ENCODE measurements at places on chromosomes 5 and 9. TPM values are rescaled to one million over a fixed set of nuclear protein-coding genes. Genes with fewer than 3 reads are reported as not detected.

GRCh38 chr5:73307645-73308355 lies 134.8 kb downstream of the TMEM174 start:
- no peak for DNase-seq
- H3K36me3 ChIP-seq: no peaks in the 10 kb centered on the region
- H3K4me3 ChIP-seq: no peak overlapping the region
- H3K4me1 ChIP-seq: peaks cover 21% of the 10 kb centered on the region

DNA sequence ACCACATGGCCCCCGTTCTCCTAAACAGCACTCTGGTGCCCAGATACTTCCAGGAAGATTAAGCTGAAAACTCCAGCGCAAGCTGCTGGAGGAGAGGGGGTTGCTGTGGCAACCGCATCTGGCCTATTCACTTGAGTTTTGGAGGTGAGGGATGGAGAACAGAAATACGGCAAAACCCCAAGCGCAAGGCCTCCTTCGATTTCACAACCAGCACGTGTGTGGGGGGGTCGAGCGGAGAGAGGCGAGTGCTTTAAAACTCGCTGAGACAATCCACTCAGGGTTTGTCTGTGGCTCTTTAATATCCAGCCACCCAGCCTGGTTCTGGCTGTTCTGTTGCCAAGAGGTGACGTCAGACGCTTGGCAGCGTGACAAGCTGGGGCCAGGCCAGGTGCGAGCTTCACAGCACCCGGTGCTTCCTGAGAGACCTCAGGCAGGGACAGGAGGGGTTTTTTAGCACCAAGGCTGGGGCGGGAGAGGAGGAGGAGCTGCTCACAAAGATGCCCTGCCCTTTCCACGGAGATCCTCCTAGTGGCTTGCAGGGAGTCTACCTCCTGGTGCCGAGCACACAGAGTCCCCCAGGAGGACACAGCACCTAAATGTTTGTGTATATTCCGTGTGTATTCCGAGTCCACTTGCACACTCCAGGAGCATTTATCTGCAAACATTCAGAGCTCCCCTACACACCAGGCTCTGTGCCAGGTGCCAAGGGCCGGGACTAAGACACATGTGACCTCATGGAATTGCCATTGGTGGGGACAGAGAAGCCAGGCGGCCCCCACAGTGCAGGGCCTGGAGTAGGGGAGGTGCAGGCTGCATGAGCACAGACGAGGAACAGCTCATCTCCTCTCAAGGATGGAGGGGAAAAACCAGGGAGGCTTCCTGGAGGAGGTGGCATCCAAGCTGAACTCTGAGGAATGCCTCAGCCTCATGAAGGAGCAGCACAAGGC lies 194.6 kb downstream of the OLFM1 start:
- no peaks in the 10 kb centered on the region for H3K36me3 ChIP-seq
- no peaks in the 10 kb centered on the region for H3K27me3 ChIP-seq
- H3K4me3 ChIP-seq: no peak overlapping the region
- no peak for DNase-seq

DNA sequence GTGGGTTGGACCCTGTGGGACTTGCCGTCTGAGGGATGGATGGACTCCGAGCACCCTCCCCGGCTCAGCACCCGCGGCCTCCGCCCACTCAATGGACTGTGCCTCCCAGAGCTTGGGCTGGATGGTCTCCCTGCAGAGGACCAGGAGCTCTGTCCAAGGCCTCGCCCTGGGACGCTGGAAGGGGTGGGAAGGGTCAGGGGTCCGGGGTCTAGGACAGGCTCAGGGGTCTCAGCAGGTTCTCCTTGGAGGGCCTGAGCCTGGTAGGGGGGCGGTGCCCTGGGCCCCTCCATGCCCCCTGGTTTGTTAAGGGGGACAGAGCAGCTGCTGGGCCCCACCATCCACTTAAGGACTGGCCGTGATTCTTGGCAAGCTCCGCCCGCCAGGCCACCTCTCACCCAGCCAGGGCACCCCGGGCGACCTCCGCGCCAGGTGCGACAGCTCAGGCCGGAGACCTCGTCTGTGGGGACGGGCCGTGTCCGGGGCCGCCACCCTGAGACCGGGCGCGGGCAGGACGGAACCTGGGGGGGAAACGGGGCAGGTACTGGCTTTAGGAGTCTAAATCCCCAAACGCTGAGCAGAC lies 29.2 kb downstream of the EXOC3 start:
- H3K36me3 ChIP-seq: no peaks in the 10 kb centered on the region
- no peak for DNase-seq
- peaks cover 25% of the 10 kb centered on the region for H3K4me1 ChIP-seq
- peak overlapping the region; percentile 86 for H3K27ac ChIP-seq
- no peaks in the 10 kb centered on the region for H3K27me3 ChIP-seq
- peak overlapping the region; percentile 59 for H3K4me3 ChIP-seq

ZNF454 gene
- total RNA-seq: 2.5 TPM

CAVIN4 gene
- 33.3 TPM for total RNA-seq

DNA sequence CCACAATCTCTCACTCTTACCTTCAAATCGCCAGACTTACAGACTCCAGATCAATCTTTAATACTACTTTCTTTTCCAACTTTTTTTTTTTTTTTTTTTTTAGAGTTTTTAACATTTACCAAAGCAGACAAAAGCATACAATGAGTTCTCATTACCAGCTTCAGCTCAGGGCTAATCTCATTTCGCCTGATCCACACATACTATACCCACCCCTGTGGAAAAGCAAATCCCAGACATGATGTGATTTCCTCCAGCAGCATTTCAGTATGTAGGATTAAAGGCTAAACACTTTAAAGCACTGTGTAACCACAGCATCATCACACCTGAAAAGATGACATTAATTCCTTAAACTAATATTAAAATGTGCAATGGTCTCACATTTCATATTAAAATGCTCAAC lies 138.8 kb upstream of the RETREG1 start:
- no peaks in the 10 kb centered on the region for H3K27me3 ChIP-seq
- H3K27ac ChIP-seq: no peak overlapping the region
- H3K4me3 ChIP-seq: no peak overlapping the region
- no peak for DNase-seq

DNA sequence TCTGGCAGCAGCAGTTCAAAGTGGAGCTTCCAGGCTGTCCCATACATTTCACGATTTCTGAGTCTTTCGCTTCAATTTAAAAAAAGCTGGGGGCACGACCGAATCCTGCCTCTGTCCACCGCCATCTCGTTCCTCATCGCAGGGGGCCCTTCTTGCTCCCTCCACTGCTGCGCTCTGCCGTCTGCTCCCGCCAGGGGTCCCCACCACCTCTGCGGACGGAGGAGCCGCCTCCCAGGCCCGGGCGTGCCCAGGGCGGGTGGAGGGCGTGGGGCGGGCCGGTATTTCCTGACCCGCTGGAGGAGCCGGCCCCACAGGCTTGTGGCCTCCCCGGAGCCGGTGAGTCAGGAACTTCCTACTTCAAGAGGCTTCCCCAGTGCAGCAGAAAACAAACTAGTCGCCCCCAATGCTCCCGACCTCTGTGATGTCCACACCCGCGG lies 50.4 kb downstream of the USP20 start:
- H3K36me3 ChIP-seq: peaks cover 12% of the 10 kb centered on the region
- peak overlapping the region; percentile 68 for H3K27ac ChIP-seq
- H3K4me1 ChIP-seq: peaks cover 42% of the 10 kb centered on the region
- DNase-seq: peak; percentile 95

PCDHA8 gene
- total RNA-seq: not detected

GRCh38 chr9:35910613-35911359 lies 1.5 kb downstream of the SPAAR start:
- H3K4me3 ChIP-seq: peak overlapping the region; percentile 43
- DNase-seq: no peak
- H3K27me3 ChIP-seq: no peaks in the 10 kb centered on the region
- H3K27ac ChIP-seq: peak overlapping the region; percentile 96

STING1 gene
- 80.0 TPM for total RNA-seq

DNA sequence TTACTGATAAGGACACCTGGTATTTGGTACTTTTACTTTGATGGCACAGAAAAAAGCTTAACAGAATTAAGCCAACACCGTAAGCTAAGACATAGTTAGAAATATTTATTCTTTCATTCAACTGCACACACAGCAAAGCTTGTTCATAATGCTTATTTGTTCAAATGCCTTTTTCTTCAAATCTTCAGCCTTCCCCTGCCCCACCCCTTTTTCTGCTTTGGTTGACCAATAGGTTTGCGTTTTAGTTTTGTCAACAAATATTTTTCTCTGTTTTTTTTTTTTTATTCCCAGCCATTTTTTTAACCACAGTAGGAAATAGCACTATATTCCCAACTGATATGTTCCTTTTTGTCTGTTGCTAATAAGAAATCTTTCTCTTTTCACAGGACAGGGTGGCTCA lies 4.9 kb upstream of the RICTOR start:
- H3K4me3 ChIP-seq: no peak overlapping the region
- H3K36me3 ChIP-seq: no peaks in the 10 kb centered on the region
- no peaks in the 10 kb centered on the region for H3K27me3 ChIP-seq
- no peak for DNase-seq
- H3K27ac ChIP-seq: no peak overlapping the region

DNA sequence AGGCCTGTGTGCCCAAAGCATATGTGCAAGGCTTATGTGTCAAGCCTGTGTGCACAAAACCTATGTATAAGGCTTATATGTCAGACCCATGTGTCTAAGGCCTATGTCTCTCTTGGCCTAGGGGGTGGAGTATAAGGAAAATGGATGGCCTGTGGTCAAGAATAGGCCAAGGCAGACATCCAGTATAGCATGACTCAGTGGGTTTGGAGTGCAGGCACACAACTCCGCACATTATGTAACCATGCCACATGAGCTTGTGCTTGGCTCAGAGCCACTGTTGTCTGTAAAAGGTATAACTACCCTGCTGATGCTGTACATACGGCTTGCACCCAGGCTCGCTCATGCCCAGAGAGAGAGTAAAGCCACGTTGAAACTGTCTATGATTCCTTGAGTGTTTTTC lies 626.4 kb upstream of the NUDT12 start:
- DNase-seq: no peak
- no peaks in the 10 kb centered on the region for H3K36me3 ChIP-seq
- H3K27ac ChIP-seq: no peak overlapping the region
- no peaks in the 10 kb centered on the region for H3K27me3 ChIP-seq
- H3K4me3 ChIP-seq: no peak overlapping the region

GRCh38 chr9:109556786-109557185 lies 58.7 kb upstream of the PTPN3 start:
- H3K27me3 ChIP-seq: no peaks in the 10 kb centered on the region
- H3K27ac ChIP-seq: no peak overlapping the region
- H3K4me3 ChIP-seq: no peak overlapping the region
- DNase-seq: no peak

GRCh38 chr5:10049858-10050455 lies 199.7 kb downstream of the ATPSCKMT start:
- no peak overlapping the region for H3K4me3 ChIP-seq
- no peaks in the 10 kb centered on the region for H3K4me1 ChIP-seq
- no peaks in the 10 kb centered on the region for H3K27me3 ChIP-seq
- no peak for DNase-seq
- no peaks in the 10 kb centered on the region for H3K36me3 ChIP-seq
- no peak overlapping the region for H3K27ac ChIP-seq

- H3K27me3 ChIP-seq: no peaks in the 10 kb centered on the region
- no peaks in the 10 kb centered on the region for H3K36me3 ChIP-seq
- no peak overlapping the region for H3K4me3 ChIP-seq
- H3K4me1 ChIP-seq: no peaks in the 10 kb centered on the region
- H3K27ac ChIP-seq: no peak overlapping the region
- no peak for DNase-seq
Observed at GRCh38 chr5:5318426-5319190, 103.9 kb upstream of the ICE1 start.

PCDHB13 gene
- 5.0 TPM for total RNA-seq

- no peaks in the 10 kb centered on the region for H3K27me3 ChIP-seq
- H3K36me3 ChIP-seq: no peaks in the 10 kb centered on the region
- no peak overlapping the region for H3K27ac ChIP-seq
- H3K4me1 ChIP-seq: no peaks in the 10 kb centered on the region
- DNase-seq: no peak
- no peak overlapping the region for H3K4me3 ChIP-seq
Observed at GRCh38 chr9:5326187-5326586, 13.5 kb downstream of the RLN1 start.

DNA sequence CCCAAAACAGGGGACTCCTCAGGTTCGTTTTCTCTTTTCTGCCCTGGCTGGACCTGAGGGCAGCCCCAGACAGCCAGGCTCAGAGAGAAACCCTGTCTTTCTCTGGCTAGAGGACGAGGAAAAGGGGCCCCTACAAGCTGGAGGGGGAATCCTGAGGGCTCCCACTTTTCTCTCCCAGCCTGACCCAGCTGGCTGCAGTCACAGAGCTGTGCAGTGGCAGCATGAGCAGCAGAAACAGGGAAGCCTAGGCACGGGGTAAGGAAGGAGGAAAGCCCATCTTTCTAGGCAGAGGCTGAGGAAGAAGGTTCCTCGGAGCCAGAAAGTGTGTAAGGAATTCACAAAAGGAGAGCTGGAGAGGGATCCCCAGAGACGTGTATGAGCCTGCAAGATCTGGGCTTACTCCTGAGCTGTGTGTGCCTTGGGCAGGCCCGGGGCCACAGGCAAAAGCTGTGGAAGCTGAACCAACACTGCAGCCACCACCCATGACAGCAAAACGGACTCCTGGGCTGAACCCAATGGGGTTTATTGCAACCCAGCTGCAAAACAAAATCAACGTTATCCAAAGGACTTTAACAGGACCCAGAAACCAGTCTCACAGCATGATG lies 16.2 kb downstream of the CAMSAP1 start:
- H3K27ac ChIP-seq: no peak overlapping the region
- H3K27me3 ChIP-seq: no peaks in the 10 kb centered on the region
- H3K36me3 ChIP-seq: no peaks in the 10 kb centered on the region
- DNase-seq: no peak

DNA sequence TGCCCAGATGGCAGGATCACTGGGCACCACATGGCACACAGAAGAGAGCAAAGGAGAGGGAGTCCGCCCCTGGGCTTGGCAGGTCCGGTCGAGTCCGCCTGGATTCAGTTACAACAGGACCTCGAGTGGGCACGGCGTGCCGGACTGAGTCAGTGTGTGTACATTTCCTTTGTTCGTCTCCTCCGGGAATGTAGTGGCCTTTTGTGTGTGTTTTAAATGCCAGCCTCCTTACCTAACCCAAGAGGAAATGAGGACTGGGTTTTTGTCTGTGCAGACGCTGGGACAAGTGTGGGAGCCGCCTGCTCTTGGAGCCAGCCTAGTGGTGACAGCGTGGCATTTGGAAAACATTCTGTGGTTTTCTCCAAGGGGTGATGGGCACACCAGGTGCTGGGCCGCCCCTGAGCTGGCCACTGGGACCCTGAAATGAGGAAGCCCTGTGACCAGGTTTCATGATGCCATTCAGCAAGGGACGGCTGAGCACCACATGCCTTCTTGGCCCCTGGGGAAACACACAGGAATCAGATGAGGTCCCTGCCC lies 9.6 kb downstream of the NEK6 start:
- no peaks in the 10 kb centered on the region for H3K36me3 ChIP-seq
- no peak overlapping the region for H3K4me3 ChIP-seq
- no peak for DNase-seq
- H3K27me3 ChIP-seq: no peaks in the 10 kb centered on the region
